ENCODE measurements at places on chromosomes 11 and 22.

DNA sequence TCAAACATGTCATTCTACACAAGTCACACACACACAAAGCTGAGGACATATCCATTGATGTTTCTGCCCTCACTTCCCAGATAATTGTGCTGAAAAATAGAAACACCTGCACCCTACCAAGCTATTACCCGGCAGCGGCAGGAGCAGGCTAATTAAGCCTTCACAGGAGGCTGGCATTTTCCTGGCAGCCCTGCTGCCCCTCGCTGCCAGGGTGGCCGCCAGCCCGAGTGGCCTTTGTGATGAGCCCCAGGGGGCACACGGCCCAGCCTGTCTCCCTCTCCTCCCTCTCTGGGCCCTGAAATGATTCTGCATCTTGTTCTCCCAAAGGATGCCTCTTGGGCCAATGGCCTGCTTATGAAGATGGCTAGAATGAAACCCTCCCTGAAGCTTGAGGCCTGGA lies 76.2 kb upstream of the TP53I11 start:
- no peak for DNase-seq

GRCh38 chr11:123480290-123480815 lies 50.3 kb downstream of the GRAMD1B start:
- DNase-seq: no peak

GRCh38 chr11:46903846-46904245 lies 14.5 kb downstream of the LRP4 start:
- DNase-seq: no peak

DNA sequence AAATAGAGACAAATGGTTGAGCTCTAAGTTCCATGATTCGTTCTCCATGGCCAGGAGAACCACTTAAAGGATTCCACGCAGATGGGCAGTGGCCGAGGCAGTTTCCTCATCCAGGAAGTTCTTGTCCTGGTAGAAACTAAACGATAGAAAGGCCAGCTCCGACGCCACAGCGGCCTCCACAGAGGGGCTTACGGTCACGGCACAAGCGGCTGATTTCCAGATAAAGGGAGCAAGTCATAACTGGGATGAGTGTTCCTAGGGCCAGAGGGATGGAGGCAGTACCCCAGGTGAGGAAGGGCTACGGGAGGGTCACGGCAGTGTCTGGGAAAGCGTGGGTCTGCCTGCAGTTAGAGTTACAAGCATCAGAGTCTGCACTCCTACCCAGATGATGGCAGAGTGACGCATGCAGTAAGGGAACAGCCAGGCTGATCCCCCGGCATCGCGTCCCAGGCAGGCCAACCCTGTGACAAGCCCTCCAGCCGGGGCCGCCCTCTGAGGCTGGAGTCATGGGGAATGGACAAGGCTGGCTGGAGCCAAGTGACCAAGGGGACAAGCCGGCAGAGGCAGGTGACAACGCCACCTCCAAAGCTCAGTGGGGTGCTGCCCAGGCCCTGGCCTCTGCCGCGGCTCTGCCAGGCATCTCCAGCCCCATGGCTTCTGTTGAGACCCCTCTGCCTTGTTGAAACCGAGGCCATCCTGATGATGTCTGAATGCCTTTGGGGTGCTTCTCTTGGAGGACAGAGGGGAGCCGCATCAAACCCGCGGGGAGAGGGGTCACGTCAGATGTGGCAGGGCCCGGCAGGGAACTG lies 475.1 kb downstream of the BRD1 start:
- no peak for DNase-seq

DNA sequence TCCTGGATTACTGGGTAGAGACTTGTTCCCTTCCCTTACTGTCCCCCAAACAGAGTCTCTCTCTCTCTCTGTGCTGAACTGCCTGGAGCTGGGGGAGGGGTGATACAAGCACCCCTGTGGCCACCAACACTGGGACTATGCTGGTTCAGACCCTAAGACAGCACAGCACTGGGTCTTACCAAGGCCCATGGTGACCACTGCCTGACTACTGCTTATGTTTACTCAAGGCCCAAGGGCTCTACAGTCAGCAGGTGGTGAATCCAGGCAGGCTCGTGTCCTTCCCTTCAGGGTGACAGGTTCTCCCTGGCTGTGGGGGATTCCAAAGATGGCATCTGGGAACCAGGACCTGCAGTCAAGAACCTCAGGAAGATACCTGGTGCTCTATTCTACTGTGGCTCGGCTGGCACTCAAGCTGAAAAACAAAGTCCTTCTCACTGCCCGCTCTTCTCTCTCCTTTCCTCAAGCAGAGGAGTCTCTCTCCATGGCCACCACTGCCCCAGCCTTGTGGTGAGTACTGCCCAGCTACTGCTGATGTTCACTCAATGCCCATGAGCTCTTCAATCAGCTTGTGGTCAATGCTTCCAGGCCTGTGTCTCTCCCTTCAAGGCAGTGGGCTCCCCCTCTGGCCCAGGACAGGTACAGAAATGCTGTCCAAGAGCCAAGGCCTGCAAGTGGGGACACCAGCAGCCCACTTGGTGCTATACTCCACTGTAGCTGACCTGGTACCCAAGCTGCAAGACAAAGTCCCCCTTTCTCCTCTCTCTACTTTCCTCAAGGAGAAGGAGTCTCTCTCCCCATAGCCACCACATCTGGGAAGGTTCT lies 41.8 kb upstream of the SHANK2 start:
- no peak for DNase-seq

- no peak for DNase-seq
These were observed 2.1 kb downstream of the CSNK1E start for GRCh38 chr22:38314933-38315822.

GRCh38 chr22:37209140-37209845 lies 3.0 kb downstream of the SSTR3 start:
- no peak for DNase-seq

- DNase-seq: no peak
These were observed 3.8 kb upstream of the PKP3 start for GRCh38 chr11:390175-390574.

GRCh38 chr11:111044751-111045406 lies 200.6 kb upstream of the POU2AF2 start:
- DNase-seq: no peak

DNA sequence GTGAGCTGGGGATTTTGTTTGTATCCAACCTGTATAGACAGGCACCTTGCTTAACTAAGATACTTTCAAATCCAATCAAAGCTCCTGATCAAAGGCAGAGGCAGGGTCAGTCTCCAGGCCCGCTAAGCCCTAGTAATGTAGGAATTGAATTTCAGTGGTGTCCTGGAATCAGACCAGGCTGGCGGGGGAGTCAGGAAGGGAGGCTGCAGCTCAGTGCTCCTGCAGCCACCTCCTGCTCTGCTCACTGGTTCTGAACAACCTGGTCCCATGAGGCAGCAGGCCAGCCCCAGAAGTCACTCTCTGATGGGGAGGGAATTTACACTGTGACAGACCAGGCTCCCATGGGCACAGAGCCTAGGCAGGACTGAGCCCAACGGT lies 38.5 kb upstream of the GALNT18 start:
- DNase-seq: no peak

DNA sequence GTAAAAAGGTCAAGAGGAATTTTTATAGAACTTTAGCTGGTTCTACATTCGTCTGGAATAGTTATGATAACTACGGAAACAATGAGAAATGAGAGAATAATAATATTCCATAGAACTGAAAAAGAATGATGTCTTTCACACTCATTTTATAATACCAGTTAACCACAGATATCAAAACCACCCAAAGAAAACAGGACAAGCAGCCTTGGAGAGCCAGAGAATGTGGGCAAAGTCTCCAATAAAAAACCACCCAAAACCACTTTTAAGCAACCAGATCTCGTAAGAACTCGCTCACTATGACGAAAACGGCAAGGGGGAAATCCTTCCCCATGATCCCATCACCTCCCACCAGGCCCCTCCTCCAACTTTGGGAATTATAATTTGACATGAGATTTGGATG lies 60.8 kb downstream of the ARHGAP32 start:
- DNase-seq: no peak

DNA sequence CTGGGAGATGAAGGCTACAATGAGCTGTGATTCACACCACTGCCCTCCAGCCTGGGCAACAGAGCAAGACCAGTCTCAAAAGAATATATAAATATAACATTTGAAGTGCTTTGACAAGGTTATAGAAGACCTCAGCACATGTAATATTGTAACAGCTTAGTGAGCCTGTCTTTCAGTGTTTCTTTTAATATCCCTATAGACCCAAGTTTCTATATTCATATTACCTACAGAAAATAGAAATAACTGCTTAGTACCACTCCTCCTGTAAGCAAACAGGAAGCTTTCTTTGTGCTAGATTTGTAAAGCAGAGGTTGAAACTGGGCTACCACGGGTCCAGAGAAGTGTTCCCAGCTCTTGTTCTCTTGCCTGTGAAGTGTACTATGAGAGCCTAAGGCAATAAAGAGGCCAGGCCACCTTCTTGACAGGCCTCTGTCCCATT lies 68.2 kb downstream of the PPP2R1B start:
- DNase-seq: no peak

- no peak for DNase-seq
These were observed 7.2 kb upstream of the FLRT1 start for GRCh38 chr11:64028398-64029115.

DNA sequence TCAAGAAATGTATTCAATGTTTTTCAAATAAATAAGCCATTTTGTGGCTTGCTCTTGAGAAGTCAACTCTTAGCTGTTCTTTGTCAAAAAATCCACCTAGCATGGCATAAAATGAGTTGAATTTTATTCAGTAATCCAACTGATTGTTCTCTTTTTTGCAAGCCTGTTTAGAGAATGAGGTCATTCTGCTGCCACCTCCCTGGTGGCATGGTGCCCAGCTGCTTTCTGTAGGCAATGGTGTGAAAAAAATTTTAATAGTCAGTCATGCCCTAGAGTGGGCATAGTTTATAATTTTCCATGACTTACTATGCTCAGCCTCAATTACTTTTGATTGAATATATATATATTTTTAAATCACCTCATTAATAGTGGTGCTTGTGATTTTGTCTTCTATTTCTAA lies 177.2 kb downstream of the INSC start:
- no peak for DNase-seq

- no peak for DNase-seq
These were observed 14.3 kb upstream of the P2RY2 start for GRCh38 chr11:73203790-73204189.

DNA sequence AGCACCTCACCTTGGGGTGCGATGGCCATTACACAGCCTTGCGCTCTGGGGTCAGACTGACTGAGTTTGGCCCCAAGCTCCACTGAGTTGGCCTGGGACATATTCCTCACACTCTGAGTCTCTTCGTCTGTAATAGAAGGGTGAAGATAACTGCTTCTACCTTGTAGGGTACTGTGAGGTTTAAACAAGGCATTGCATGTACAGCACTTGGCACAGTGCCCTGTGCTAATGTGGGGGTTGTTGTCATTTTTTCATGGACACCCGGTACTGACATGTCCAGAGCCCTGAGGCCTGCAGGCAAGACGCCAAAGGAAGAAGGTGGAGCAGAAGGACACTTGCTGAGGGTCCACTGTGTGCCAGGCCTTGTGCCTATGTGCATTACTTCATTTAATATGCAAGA lies 50.7 kb downstream of the OTOG start:
- DNase-seq: peak; percentile 28

GRCh38 chr11:113505541-113506375 lies 30.6 kb upstream of the DRD2 start:
- no peak for DNase-seq

DNA sequence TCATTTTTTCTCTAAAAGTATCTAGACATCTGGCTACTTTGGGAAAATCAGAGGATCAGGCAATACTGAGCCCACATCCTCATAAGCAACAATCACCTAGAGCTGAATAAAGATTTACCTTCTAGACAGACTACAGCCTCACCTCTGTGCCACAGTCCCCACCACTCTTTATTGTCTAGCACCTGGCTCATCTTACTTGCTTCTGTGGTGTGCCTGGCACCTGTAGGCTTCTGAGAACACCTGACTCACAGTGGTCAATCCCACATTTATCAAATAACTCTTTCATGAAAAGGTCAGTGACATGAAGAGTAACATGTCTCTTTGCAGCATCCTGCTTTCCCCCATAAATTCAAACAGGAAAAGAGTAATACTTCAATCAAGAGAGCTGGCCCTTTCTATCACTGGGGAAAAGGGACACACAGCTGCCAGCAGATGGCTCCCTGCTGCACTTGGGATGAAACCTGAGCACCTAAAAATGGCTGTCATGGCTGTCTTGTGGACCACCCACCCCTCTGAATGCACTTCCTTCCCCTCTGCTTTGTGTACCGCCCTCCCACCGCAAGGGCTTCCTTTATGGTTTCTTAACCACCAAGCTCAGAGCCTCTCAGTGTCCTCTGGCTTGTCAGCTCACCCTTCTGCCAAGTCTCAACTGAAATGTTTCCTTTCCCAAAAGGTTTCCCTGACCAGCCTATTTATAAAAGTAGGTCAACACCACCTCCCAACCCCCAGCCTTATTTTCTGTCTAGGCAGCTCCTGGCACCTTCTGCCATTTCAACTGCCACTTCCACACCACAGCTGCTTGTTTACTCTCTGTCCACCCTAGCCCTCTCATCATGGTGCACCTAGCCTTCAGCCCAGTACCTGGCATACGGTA lies 9.3 kb downstream of the TFIP11 start:
- peak; percentile 95 for DNase-seq

DNA sequence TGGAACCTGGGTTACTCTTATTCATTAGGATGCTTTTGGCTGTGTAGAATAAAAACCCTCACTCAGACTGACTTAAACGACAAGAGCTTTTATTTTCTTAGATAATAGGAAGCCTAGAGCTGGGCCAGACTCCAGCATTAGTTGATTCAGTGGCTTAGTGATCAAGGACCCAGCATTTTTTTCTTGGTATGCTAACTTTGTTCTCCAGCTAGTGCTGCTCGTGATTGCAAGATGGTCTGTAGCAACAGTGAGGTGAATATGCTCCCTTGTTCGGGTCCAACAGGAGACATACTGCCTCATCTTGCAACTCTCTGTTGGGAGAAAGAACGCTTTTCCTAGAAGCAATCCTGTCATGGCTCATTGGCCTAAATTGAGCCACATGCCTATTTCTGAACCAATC lies 33.4 kb downstream of the INSC start:
- DNase-seq: no peak

DNA sequence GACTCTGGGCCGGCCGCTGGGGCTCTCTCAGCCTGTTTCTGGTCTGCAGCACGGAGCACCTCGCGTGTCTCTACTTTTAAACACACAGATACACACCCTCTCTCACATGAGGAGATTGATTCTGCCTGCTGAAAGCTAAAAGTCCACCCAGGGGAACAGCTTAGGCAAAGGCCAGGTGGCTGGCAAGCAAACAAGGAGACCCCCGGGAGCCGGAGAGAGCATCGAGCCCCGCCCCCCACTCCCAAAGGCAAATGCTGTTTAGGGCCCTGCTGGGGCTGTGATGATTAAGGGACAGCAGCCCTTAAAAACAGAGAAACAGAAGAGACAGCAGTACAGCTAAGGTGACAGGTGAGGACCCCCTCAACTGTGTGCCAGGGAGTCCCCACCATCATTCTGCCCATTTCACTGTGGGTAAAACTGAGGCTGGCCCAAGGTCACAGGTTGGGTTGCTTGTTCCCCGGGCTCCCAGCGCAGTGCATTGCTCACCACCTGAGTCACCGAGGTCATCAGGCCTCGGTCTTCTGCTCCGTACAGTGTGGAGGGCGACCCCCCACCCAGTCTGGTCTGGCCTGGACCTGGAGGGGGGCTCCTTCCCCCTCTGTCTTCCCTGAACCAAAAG lies 6.8 kb downstream of the CABP7 start:
- DNase-seq: no peak
